ENCODE measurements at places on chromosomes 3 and 15. TPM values are rescaled to one million over a fixed set of nuclear protein-coding genes. Genes with fewer than 3 reads are reported as not detected.

DNA sequence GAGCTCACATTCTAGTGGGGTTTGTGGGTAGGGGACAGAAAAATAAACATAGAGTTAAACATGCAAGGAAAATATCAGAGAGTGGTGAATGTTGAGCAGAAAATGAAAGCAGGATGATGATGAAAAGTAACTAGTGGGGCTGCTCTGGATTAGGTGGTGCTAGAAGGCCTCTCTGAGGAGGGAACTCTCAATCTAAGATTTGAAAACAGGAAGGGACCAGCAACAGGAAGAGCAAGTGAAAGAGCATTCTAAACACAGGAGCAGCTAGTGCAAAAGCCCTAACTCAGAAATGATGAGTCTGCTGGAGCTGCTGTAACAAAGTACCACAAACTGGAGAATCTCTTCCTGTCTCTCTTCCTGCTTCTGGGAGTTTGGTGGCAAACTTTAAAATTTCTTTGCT is 468.6 kb upstream of the AGTR1 start:
- no peak for DNase-seq

GRCh38 chr3:34508732-34509131 is 710.3 kb downstream of the PDCD6IP start:
- DNase-seq: no peak

The CASR gene
- polyA plus RNA-seq: not detected

The LTK gene
- 1.6 TPM for polyA plus RNA-seq

- DNase-seq: no peak
Measured at GRCh38 chr15:53831907-53832770, 72.7 kb upstream of the WDR72 start.

DNA sequence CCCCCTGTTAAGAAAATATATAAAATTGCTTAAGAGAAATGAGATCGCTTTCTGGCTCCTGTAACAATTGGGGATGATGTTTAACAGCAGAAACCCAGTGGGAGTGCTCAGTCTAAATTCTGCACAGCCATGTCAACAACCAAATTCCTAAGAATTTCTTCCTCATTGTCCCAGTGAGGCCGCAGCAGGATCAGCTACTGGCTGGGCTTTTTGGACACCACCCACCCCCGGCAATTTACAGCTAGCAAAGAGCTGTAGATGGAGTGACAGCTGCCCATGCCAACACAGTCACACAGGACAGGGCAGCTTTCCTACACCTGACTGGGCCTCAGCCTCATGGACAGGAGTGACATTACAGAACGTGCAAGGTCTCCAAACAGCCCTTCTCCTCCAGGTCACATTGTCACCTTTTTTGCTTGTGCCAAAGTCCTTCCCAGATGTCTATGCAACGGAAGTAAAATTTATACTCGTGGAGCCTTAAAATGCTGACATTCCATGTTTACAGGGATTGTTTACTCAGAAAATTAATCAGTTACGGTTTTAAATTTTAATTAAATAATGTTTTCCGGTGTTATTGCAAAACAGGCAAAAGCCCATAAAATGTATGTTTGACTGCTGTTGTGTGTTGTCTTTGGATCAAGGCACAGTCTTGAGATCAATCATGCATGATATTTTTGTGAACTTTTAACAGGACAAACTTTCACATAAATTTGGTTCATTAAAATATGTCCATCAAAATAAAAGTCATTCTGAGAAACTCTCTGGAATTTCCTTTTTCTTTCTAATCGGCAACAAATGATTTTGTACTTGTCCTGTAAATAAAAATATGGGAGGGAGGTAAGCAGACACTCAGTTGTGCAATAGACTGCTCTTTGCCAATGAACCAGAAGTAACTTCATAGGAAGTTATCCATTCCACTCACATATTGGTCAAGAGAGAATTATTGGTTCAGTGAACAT is 943.2 kb downstream of the MCTP2 start:
- no peak for DNase-seq

DNA sequence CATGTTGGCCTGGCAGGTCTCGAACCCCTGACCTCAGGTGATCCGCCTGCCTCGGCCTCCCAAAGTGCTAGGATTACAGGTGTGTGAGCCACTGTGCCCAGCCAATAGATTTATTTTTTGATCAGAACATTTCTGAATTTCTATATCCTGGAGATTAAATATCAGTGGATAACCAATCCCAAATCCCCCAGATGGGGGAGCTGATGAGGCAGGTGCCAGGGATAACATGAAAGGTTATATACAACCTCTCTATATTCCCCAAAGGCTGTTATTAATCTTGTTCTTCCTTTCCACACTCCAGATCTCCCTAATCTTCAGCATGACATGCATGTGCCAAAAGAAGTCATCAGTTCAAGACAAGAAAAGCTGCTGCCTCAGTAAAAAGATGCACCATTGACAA is 112.3 kb downstream of the WDR76 start:
- DNase-seq: no peak

- no peak for DNase-seq
Measured at GRCh38 chr3:183904833-183905780, 20.4 kb upstream of the PARL start.

The CLRN1 gene
- not detected for polyA plus RNA-seq

GRCh38 chr3:179488213-179488612 is 36.9 kb upstream of the GNB4 start:
- DNase-seq: no peak

DNA sequence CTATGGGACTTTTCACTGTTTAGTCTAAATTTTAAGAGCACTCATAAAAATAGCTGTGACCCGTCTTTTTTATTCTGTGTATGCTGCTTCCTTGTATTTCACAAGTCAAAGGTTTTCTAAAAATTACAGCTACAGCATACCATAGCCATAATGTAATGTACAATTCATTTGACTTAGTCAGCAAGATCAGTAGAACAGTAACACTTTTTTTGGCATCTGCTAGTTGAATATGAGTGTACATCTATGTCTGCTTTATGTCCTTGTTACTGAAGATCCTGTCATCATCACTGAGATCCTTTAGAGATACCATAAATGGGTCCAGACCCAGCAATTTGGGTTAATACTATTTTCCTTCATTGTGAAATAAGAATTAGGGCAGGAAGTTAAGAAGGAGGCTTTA is 42.2 kb downstream of the CMSS1 start:
- no peak for DNase-seq

GRCh38 chr3:1910322-1910721 is 188.3 kb upstream of the CNTN4 start:
- no peak for DNase-seq

The WNT5A gene
- 2.6 TPM for polyA plus RNA-seq

GRCh38 chr3:5057857-5058324 is 64.2 kb upstream of the ARL8B start:
- peak; percentile 83 for DNase-seq

The ATP8B4 gene
- 3.0 TPM for polyA plus RNA-seq

DNA sequence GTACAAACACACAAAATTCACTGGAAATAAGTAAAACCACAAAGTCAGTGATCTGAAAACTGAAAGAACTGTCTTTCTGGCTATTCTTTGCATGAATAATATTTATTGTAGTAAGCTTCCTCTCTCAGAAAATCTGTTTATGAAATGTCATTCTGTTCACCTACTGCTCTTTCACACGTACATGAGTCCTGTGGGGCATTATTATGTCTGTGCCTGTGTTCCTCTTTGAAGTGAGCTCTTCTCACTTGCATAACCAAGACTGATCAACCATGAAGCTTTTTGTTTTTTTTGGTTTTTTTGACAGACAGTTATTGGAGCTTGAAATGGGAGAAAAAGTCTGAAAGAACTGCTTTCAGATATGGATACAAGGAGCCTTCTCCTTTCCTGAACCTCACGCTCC is 195.8 kb downstream of the PLCH1 start:
- no peak for DNase-seq

GRCh38 chr3:126464494-126464893 is 11.2 kb downstream of the ZXDC start:
- no peak for DNase-seq

DNA sequence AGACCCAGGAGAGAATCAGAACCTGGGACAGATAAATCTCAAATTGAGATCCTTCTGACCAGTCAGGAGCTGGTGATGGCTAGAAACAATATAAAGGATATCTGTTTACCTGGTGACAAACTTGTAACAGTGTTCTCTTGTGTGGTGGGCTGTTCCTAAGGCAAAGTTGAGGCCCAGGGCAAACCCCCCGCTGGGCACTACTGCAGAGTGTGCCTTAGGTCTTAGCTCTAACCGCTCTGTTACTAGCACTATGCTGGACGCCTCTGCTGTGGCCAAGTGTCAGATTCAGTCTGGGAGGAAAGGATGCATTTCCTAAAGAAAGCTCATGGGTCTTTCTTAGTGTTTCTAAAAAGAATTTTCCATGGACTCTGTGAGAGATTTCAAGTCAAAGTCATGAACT is 146.5 kb upstream of the MEIS2 start:
- DNase-seq: no peak

DNA sequence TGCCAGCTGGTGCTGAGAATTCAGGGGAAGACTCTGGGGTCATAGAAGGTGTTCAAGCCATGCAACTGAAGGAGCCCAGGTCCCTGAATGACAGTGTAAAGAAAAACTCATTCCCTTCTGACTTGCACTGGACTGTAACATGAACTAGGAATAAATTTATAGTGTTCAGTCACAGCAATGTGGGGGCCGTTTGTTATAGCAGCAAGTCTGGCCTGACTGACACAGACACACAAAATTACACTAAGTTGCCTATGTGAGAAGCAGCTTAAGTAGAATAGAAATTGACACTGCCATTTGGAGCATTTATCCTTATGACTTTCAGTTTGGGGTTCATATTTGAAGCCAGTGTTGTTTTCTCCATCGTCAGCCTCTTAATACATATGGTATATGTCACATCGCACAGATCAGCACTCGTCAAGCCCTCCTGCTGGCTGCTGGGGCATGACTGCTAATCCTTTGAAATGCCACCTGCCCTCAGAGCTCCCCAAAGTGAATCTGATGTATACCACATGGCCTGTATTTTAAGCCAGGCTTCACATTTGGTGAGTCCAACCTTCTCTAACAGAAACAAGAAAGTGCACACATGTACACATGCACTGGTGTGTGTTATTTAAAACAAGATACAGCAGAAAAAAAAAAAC is 17.1 kb upstream of the HEG1 start:
- DNase-seq: no peak

GRCh38 chr15:31070867-31071266 is 30.7 kb downstream of the TRPM1 start:
- no peak for DNase-seq

The SUSD5 gene
- polyA plus RNA-seq: 1.3 TPM

GRCh38 chr3:126693921-126694320 is 10.1 kb upstream of the CHCHD6 start:
- no peak for DNase-seq

DNA sequence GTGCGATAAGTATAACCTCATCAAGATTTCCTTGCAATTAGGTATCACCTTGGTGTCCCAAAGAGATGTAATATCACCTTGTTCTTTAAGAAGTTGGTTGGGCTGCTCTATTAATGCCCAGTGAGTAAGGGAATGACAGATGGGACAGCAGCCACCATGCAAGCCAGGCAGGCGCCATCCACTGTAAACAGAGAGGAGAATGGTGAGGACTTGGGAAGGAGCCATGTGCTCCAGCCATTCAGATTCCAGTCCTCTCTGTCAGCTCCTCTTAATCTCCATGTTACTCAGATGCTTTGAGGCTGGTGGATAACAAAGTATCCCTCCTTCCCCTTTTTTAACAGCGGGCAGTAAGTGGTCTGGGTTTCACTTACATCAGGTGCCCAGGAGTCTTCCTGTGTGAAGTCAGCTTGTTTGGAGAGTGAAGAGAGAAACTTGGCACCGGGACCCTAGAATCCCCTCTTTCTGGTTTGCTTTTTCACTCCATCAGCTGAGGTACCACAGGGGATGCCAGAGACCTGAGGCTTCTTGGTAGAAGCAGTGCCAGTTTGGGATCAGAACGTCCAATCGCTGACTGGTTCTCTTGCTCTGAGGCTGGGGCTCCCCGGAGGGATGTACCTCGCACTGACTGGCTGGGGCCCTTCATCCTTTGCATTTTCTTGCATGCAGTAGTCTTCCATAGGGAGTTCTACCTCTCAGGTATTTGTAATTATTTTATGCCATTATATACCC is 29.5 kb downstream of the SLCO3A1 start:
- DNase-seq: peak; percentile 59

The SENP8 gene
- polyA plus RNA-seq: 3.6 TPM

DNA sequence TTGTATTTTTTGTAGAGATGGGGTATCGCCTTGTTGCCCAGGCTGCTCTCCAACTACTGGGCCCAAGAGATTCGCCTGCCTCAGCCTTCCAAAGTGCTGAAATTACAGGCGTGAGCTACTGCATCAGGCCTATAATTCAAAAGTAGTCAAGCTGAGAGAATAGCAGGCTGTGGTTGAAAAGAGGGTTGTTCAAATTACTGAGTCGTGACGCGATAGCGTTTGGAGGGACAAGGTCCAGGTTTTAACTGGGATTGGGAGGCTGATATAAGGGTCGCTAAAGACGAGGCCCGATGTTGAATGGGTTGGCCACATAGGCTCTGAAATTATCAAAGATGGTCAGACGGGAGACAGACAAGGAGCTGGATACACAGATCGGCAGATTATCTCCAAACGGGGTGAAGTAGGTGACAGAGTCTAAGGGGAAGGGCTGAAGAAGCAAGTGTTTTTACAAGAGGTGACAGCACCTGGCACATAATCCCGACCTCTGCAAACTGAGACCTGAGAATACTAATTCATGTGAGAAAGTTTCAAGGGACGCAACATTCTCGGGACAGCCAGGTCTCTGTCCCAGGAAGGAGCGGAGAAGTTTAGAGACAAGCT is 759 bp upstream of the ARID3B start:
- DNase-seq: no peak

The ISLR gene
- 29.5 TPM for polyA plus RNA-seq

The SENP7 gene
- polyA plus RNA-seq: 6.0 TPM

DNA sequence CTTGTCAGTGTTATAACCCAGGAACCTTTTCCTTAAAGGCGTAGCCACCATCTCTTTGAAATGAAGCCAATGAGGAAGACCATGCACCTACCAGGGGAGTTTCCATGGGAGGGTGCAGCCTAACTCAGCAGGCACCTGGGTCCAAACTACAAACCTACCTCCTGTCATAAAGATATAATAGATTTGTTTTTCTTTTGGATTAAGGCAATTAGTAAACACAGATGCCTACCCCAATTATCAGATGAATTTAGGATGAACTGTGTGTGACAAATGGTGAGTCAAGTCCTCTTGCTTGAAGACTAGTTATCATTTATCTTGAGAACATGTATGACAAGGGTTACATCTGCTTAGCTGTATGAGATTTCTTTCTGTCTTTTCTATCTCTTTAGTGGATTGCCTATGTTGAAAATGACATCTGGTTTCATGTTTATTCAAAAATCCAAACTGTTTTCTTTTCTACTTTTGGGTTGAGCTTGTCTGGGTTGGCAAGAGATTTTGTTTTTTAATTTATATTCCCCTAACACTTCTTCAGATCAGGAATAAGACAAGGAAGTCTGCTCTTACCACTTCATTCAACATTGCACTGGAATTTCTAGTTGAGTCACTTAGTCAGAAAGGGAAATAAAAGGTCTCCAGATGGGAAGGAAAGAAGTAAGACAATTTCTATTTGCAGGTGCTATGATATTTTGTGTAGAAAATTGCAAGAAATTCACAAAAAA is 149.9 kb downstream of the NEK10 start:
- no peak for DNase-seq
